IMR-90 (cell line): ENCODE measurements at places on chromosomes 2 and 18.

DNA sequence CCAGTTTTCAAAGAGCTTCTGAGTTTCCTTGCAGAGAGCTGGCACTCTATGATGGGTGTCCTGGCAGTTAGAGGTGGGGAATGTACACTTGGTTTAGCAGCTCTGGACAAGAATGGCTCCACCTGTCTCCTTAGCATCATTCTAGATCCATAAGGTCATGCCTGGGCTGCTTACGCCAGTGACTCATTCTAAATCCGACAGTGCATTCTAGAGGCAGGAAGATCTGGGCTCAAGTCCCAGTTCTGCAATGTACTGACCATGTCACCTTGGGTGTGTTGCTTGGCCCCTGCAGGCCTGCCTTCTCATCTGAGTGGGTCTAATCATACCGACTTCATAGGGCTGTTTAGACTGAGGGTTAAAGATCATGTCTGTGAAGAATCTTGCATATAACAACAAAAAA, 46.5 kb downstream of the PTGR3 start:
- DNase-seq = peak; percentile 71

DNA sequence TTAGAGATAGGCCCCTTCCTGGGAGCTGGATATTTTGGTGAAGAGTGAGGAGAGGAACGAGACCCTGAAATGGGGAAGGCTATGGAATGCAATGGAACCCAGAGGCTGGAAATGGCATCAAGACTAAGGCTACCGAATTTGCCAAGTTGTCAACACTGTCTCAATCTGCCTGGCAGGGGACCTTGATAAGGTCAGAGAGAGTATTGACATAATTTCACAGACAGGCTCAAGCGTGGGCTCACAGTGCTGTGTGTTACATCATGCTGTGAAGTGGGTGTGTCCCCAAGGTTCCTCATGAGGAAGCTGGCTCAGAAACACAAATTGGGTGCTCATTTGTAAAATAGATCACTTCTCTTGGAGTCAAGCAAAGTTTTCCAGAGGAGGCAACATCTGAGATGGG, 51.8 kb upstream of the CYRIA start:
- no peak for DNase-seq

- DNase-seq = no peak
Observed at GRCh38 chr2:23926290-23926749, 603 bp downstream of the ATAD2B start.

GRCh38 chr18:63315876-63316275, 3.7 kb downstream of the BCL2 start:
- no peak for DNase-seq

GRCh38 chr2:113966171-113966570, 76.3 kb downstream of the ACTR3 start:
- no peak for DNase-seq

DNA sequence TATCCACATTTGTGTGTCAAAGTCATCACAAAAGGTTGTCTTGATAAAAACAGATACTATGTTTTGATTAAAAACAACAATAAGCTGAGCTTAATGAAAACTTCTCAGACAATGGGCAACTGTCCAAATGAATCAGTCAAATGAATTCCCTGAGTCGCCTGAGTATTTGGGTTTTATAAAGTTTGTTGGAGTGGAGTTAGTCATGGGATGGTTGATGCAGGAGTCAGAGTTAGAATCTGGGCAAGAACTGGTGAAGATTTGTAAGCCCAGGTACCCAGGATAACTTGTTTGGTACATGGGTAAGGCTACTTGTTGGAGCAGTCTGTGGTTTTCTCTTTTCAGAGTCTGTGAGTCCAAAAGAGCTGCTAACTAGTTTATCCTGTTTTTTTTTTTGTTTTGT, 34.4 kb upstream of the RAPGEF4 start:
- peak; percentile 92 for DNase-seq
